ENCODE measurements at places on chromosomes 4 and X.

- no peak for DNase-seq
Observed at GRCh38 chr4:139242511-139243051, 37.4 kb downstream of the MGARP start.

DNA sequence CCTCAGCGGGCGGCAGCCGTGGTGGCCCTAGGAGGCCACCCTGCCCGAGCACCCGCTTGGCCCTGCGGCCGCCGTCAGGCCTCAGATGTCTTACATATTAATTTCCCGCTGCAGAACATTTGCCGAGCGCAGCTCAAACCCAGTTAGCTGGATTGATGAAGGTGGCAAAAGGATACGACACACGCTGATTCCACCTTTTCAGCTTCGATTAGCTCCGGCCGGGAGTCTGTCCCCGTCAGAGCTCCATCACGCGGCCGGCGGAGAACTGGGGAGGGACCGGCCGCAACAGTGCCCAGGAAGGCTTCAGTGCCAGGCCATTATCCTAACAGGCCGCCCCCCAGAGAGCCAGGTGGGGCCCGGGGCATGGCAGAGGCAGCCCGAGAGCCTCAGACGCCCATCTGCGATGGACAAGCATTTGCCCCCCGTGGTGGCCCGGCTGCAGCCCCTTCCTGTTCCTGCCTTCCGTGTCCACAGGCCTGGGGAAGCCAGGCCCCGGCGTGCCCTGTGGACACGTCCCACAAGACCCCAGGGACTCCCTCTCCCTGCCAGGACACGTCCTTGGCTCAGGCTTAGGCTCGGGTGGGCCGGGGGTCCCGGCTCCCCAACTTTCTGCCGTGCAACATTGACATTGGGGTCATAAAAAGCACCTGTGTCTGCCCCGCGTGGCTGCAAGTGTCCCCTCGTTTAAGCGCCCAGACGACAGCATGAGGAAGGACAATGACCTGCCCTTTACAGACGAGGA, 133.8 kb upstream of the NKX1-1 start:
- no peak for DNase-seq

DNA sequence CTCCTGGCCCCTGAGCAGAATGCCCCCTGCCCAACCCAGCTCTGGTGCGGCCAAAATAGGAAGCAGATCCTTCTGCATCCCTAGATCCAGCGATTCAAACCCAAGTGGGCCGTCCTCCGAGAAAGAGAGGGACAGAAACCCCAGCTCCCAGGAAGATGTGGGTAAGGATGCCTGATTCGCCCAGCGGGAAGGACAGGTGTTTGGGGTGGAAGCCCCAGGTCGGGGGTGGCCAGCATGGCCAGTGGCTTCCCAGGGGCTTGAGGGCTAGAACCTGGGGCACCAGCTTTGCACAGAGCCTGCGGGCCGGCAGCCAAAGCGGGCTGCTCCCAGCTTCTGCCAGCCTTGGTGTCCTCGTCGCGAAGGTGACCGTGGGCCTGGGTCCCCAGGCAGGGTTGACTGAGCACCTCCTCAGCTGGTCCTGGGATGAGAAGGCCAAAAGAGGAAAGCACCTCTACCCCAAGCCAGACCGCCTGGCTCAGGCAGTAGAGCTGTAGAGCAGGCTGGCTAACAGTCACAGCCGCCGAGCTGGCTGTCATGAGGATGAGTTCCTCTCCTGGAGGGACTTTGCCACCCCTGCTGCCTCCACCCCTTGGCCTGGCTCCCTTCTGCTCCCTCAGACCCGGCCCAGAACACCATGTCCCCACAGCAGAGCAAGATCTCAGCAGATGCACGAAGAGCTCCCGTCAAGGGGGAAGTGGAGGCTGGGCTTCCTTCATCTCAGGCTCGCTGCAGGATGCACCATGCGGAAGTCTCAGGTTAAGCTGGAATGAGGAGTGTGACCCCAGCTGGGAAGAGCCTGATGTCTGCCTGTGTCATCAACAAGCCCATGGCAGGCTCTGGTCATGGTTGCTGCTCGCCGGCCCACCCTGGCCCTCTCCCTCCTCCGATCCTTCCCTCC, 59.9 kb downstream of the CPZ start:
- DNase-seq = no peak

- no peak for DNase-seq
Observed at GRCh38 chrX:63835361-63835760, 50.3 kb upstream of the ARHGEF9 start.

- no peak for DNase-seq
Observed at GRCh38 chrX:63402106-63402505, 51.0 kb upstream of the SPIN4 start.

GRCh38 chr4:140720387-140721304, 35.5 kb downstream of the TBC1D9 start:
- no peak for DNase-seq

GRCh38 chr4:26372525-26373172, 51.8 kb downstream of the RBPJ start:
- peak; percentile 70 for DNase-seq

GRCh38 chr4:12716896-12717295, 767.2 kb downstream of the RAB28 start:
- no peak for DNase-seq

DNA sequence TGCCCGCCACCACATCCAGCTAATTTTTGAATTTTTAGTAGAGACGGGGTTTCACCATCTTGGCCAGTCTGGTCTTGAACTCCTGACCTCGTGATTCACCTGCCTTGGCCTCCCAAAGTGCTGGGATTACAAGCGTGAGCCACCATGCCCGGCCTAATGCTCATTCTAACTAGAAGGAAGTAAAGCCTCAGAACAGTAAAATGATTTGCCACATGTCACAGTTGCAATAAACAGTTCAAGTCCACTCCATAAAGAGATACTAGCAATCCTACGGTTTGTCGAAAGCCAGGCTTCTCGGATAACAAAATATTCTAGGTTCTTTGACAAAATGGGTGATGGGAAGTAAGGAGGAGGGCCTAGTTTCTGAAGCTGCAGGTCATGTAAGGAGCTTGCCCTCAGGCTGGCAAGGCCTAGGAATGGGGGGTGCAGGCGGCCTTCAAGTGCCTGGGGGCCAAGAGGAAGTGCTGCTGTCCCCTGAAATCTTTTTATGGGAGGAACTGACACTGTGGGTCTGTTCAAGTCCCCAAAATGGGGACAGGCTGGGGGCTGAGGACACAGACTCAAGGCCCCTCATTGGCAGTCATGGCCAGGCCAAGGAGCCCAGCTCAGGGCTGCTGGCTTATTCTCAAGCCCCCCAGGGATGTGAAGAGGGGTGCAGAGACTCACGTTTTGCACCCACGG, 31.8 kb upstream of the ACSL1 start:
- no peak for DNase-seq

GRCh38 chrX:136336623-136337022, 35.9 kb downstream of the ADGRG4 start:
- no peak for DNase-seq

- no peak for DNase-seq
Observed at GRCh38 chr4:53908661-53909078, 155.7 kb downstream of the CHIC2 start.

GRCh38 chr4:7610022-7610670, 175.4 kb upstream of the PSAPL1 start:
- DNase-seq = no peak

DNA sequence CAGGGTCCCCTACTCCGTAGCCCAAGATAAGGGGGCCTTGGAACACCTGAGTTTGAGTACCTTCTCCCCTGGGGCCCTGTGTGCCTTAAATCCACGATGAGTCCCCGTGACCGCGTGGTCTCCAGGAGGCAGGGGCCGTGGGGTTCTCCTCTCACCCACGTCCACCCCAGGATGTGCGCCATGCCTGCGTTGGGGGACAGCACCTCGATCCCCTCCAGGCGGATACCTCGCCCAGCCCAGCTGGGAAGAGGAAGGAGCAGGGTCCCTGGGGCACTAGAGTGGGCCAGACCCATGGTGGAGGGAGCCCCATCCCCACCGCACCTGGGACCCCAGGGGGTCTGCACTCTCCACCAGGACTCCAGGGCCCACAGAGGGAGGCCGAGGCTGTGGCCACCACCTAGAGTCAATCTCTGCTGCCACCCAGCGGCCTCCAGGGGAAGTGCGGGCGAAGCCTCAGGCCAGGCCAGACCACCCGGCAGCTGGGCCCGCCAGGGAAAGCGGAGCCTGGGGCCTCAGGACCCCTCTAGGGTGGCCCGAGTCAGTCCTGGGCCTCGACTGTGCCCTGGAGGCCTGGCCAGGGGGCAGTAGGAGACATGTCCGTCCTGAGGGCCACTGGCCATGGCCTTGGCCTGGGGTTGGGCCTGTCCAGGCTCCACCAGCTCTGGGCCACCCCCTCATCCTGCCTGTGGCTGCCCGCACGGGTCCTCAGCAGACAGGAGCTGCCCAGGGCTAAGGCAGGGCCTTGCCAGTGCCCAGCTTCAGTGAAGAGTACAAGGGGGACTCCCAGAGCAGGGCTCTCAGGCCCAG, 55.0 kb downstream of the FAM53A start:
- DNase-seq = peak; percentile 61

DNA sequence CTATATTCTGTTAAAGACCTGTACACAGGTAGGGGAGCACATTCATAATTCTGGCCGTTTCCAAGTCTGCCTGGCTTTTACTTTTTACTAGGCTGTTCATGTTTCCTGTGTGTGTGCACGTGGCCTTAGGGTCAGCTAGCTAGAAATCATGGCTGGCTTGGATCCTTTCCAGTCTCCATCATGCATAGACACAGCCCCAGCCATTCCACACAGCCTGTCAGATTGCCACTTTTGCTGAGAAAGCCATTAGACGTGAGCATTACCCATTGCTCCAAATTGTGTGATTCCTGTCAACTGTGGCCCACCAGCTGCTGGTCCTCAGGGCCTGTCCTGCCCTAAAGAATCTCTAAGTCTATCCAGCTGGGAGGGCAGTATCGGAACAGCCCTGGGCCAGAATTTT, 11.4 kb upstream of the SORCS2 start:
- no peak for DNase-seq

DNA sequence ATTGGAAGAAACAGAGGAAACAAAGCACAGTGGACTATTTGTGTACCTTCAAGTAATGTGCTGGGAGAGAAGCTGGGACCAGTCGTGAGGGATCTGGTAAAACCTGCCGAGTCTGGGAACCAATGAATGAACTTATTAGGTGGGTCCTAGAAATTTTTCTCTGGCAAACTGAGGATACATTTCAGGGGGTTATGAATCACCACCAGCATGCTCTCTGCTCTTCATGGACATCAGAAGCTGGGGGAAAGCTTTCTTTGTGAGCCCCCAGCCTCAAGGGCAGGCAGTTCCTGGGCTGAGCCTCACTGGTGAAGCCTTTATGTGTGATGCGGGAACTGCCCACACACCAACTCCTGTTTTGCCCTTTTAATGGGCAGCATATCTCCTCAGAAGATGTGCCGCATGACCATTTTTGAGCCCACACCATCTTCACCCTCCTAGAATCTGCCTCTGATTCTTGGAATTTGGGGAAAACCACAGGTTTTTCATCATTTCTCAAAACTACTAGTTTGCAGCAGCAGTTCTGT, 95.4 kb upstream of the ENPP6 start:
- no peak for DNase-seq

GRCh38 chrX:3950373-3950772, 236.9 kb upstream of the PRKX start:
- no peak for DNase-seq
